AML-193 (cell line): ENCODE measurements at places on chromosomes 3 and 15.
A peak's percentile ranks its signal among the peaks of the same experiment; 100 is the strongest.

GRCh38 chr3:165206454-165207266 lies 10.5 kb upstream of the SLITRK3 start:
- peak; percentile 30 for DNase-seq

DNA sequence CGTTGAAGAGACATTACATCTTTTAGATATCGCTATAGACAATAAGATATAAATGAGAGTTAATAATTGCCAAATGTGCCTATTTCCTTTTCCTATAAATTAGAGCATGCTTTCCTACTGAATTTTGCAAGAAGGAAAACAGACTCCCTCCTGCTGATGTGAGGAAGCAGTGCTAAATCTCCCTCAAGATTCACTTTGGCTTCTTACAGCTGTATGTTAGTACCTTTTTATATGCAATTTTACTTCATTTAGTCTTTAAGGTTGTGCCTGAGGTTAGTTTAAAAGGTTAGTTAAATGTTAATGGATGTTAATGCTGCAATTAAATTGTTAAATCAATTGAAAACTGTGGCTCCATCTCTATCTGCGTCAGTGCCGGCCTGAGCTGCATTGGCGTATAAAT lies 728.8 kb downstream of the NR2F2 start:
- DNase-seq: no peak

DNA sequence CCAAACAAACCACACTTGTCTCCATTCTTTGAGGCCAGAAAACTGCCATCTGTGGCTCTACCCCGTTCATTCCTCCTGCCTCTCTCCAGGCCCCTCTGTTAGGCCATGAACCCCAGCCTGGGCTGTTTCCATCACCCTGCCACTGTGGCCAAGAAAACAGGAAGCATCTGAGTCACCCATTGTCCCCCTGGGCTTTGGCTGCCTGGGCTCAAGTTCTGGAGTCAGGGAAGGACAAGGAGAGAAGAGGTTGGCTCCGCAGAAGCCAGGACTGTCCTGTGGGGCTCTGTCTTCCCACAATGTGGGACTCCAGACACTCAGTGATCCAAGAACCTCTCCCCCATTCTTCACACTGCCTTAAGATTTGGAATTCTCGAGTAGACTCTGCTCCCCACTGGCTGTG lies 14.8 kb upstream of the LCTL start:
- DNase-seq: peak; percentile 1

DNA sequence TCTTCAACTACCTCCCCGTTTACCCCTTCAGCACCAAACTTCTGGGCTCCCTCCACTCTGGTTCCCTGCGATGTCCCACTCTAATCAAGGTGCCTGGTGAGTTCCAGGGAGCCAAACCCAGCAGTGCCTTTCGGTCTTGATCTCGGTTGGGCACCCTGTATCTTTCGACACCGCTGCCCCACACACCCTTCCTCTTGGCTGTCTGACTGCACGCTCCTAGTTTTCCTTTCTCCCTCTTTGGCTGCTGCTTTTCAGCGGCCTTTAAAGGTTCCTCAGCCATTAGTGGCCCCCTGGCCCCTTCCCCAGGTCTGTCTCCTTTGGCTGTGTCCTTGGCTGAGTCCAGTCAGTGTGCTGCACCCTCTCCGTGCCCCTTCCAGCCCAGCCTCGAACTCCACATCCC lies 784 bp downstream of the TTLL3 start:
- DNase-seq: no peak

- no peak for DNase-seq
Measured at GRCh38 chr3:50236484-50237132, 604 bp downstream of the GNAI2 start.

GRCh38 chr3:190125436-190126068 lies 4.9 kb upstream of the P3H2 start:
- no peak for DNase-seq

DNA sequence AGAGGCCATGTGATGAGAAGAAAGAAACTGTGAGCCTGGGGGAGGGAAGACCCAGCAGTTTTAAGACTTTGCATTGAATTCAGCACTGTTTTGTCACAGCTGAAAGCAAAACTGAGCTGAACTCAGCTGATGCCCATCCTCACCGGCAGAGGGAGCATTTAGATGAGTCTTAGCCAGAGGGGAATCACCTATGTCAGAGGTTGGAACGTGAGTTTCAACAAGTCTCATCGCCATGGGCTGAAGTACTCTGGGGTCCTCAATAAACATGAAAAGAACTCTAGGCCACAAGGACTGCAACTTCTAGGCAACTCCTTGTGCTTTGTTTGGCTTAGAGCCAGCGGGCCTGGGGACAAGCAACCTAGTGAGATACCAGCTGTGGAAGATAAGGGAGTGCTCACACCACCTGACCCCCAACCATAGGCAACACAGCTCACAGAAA lies 324.5 kb downstream of the TBL1XR1 start:
- DNase-seq: peak; percentile 40

DNA sequence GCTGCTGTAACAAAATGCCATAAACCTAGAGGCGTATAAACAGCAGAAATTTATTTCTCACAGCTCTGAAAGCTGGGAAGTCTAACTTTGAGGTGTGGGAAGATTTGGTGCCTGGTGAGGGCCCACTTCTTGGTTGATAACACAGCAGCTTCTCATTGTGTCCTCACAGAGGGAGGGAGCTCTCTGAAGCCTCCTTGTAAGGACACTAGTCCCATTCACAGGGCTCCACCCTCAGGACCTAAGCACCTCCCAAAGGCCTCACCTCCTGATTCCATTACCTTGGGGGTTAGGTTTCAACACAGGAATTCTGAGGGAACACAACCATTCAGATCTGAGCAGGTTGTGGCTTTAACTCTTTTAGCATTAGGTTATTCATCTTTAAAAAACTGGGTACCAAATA lies 380.3 kb upstream of the ATP10A start:
- DNase-seq: no peak

DNA sequence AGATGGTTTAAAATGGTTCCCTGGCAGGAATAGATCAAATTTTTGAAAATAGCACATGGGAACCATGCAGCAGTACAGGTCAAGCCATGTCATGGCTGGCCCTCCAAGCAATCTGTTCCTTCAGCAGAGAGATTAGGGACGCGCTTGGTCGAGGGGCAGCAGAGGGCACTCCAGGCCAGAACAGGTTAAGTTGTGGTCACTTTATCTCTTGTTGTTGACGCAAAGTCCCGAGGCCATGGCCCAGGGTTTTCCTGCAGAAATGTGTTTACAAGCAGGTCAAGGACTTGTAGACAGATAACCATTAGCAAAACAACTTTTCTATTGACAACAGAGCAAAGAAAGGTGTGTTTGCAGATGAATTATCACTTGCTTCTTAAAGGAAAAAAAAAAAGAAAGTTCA lies 570.0 kb upstream of the NR2F2 start:
- no peak for DNase-seq

- no peak for DNase-seq
Measured at GRCh38 chr3:52218454-52218853, 7.0 kb downstream of the TLR9 start.

DNA sequence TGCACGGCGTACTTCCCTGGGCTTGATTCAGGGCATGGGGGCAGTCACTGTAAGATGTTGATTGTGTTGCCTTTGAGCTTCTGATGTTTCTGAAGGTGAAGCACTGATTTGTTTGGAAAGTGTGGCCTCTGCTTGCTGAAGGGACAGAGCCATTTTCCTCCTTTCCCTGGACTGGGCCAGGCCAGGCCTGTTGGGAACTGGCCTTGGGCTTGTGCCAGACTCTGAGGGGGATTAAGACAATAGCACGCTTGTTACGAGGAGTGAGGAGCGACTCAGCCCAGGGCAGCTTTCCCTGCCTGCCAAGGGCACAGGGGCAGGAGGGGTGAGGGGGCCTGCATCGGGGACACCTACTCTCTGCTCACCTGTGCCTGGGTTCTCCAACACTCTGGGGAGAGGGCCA lies 42.9 kb downstream of the LINGO1 start:
- no peak for DNase-seq

DNA sequence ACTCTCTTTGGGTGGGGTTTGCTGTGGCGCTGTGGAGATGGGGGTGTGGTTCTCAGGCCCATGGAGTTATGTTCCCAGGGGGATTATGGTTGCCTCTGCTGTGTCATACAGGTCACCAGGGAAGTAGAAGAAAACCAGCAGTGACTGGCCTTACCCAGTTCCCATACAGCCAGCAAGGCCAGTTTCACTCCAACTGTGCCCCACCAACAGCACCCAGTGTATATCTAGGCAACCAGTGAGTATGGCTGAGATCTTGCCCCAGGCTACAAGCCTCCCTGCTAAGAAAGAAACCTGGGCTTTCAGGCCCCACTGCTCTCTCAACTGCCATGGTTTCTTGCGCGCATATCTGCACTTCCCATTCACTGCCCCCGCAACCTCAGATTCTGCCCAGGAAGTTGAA lies 31.4 kb upstream of the RARB start:
- DNase-seq: no peak

DNA sequence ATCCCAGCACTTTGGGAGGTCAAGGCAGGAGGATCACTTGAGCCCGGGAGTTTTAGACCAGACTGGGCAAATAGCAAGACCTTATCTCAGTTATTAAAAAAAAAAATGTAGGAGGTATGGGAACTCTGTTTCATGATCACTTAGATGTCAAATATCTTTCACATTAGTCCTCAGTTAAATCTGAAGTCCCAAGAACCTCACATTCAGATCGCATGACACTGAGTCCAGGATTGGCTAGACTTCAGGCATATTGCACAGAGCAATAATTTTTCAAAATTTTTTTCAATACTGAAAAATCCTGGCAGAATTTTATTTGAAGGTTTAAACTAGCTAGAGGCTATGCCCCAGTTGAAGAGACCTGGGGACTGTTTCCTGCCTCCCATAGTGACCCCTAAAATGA lies 56.3 kb upstream of the ZNF148 start:
- DNase-seq: no peak

DNA sequence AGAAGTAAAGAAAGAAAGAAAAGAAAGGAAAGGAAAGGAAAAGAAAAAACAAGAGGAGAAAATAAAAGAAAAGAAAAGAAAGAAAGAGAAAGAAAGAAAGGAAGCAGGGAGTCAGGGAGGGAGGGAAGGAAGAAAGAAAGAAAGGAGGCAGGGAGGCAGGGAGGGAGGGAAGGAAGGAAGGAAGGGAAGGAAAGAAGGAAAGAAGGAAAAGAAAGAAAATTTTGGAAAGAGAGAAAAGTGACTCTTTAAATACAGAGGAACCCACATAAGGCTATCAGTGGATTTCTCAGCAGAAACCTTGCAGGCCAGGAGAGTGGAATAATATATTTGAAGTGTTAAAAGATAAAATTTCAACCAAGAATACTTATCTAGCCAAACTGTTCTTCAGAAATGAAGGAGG lies 44.2 kb upstream of the GNB4 start:
- DNase-seq: no peak

DNA sequence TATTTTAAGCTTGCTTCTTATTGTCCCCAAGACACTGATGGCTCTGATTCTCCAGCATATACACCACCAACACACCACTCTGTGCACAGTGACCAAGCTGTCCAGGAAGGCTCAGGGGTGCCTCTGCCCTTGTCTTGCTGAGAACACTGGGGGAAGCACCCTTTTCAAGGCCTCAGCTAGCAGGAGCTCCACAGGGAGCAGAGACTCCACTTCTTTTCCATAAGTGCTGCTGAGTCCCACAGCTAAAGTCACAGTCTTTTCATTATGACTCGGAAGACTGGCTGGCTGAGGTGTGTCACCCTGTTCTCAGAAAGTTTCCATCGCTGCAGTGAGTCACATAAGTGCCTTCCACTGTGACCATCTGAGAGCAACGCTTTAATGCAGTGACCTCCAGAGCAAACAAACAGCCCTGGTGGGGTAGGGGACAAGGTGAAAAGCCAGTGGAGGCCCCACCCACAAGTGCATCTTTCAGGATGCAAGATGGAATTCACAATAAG lies 226.9 kb upstream of the CHRNA7 start:
- no peak for DNase-seq

- no peak for DNase-seq
Measured at GRCh38 chr3:161700998-161701397, 204.4 kb downstream of the OTOL1 start.

- no peak for DNase-seq
Measured at GRCh38 chr3:137866933-137867332, 102.8 kb downstream of the SOX14 start.

DNA sequence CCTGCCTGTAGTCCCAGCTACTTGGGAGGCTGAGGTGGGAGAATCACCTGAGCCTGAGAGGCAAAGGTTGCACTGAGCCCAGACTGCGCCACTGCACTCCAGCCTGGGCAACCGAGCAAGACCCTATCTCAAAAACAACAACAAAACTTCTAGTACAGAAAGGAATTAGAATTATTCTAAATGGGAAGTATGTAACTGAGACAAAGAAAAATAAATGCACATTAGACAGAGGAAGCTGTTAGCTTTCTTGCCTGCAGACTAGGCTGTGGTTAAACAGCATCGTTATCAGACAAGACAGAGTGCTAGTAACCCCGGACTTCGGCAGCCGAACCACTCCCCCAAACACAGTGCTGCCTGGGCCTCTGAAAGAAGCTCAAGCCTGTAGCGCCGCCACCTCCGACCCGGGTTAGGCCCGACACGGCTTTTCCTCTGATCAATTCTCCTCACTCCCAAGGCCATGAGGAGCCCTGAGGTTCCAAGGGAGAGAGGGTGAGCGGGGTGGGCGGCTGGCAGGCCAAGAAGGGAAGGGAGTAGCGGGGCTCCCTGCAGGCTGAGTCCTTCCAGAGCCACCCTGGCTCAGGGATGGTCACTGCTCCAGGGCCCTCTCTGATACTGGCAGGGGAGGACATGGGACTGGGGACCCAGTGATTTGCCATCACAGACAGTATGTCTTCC lies 44.8 kb upstream of the MUC4 start:
- no peak for DNase-seq

GRCh38 chr15:58442122-58442521 lies 10.3 kb downstream of the LIPC start:
- no peak for DNase-seq

GRCh38 chr3:37272741-37273140 lies 98.4 kb upstream of the LRRFIP2 start:
- peak; percentile 50 for DNase-seq

DNA sequence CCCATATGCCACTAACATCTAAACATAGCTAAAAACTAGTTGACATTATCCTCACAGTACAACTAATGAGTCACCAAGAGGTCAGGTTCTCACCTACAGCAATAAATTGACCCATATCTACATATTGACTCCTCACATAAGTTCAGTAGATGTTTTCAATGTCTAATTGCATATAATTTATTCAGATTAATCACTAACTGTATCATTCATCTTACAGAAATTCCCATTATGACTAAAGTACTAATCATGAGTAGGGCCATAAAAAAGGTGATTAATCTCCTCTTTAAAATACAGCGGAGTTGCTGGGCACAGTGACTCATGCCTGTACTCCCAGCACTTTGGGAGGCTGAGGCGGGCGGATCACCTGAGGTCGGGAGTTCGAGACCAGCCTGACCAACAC lies 82.4 kb upstream of the ST3GAL6 start:
- DNase-seq: no peak

- DNase-seq: peak; percentile 61
Measured at GRCh38 chr3:134211797-134212196, 38.9 kb downstream of the RYK start.

- no peak for DNase-seq
Measured at GRCh38 chr15:83491486-83491885, 44.3 kb downstream of the SH3GL3 start.

- peak; percentile 72 for DNase-seq
Measured at GRCh38 chr3:185959609-185960521, 22.1 kb upstream of the TRA2B start.
